Inflammatory macrophage treated with lipopolysaccharide for 1 hour (primary cell): ENCODE measurements at places on chromosomes 7 and 10.

DNA sequence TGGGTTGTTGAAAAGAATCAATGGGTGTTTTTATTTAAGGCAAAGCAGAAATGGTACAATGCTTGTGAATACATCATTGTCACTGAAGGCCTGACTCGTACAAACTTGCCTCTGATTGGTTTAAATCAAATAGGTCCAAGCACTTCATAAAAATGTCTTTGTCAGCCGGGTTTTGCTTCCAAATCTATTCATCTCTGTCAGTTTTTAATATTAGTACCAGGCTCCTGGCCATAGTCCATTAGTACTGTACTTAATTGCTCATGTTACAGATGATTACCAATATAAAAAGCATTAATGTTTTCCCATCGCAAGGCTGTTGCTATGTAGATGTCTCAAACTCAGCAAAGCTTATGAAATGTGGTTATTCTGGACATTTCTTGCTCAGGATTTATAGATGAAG, 171.9 kb downstream of the ARID5B start:
- DNase-seq: no peak

GRCh38 chr7:157700231-157701005, 363.6 kb downstream of the DNAJB6 start:
- no peak for DNase-seq

DNA sequence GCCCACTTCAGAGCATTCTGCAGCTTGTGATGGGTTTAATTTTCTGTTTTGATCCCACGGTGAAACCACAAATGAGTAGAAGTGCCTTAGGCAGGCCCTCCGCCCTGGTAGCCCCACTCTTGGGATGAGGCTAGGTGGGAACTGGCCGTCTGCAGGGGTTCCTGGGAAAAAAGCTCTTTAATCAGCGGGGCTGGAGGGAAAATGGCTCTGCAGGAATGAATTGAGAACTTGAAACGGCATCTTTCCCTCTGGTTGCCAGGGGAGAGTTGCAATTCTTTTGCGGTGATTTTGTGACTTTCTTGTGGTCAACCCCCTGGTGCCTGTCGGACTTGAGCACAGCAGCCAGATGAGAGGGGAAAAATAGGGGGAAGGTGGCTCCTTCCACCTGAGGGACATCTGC, 32.7 kb downstream of the COL26A1 start:
- no peak for DNase-seq

- no peak for DNase-seq
Observed at GRCh38 chr7:84746353-84746752, 440.5 kb downstream of the SEMA3D start.
